ENCODE measurements at places on chromosomes 6 and 20.

GRCh38 chr6:11272491-11273192, 40.2 kb upstream of the NEDD9 start:
- DNase-seq = peak; percentile 62

- DNase-seq = no peak
These were observed 29.1 kb downstream of the PRKN start for GRCh38 chr6:162698440-162698839.

- peak; percentile 25 for DNase-seq
These were observed 149.4 kb upstream of the OGFRL1 start for GRCh38 chr6:71139249-71139648.

DNA sequence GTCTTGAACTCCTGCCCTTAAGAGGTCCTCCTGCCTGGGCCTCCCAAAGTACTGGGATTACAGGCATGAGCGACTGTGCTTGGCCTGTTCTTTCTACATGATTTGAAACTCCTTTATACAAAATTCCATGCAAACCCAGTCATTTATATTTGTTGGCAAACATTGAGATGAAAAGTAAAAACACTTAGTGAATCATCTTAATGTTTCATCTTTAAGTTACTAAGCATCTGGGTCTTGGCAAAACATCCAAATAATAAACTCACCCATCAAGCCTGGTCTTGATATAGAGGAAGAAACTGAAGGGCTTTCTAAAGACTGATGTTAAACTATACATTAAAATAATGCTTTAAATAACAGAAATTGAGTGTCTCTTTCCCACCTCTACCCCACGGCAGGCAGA, 95.1 kb downstream of the FUT9 start:
- DNase-seq = no peak

DNA sequence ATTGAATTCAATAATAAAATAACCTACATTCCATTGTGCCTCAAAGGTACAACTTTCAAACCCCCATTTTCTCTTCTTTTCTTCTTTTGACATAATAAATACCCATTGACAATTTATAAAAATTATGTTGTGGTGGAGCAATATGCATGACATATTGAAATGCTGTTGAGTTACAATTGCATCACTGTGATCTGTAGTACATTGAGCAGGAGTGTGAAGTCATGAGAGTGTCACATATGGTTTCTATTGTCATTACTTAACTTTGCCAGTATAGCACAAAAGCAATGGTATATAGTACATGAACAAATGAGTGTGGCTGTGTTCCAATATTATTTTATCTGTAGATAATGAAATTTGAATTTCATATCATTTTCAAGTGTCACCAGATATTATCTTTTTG, 441.3 kb downstream of the GJA1 start:
- DNase-seq = no peak

DNA sequence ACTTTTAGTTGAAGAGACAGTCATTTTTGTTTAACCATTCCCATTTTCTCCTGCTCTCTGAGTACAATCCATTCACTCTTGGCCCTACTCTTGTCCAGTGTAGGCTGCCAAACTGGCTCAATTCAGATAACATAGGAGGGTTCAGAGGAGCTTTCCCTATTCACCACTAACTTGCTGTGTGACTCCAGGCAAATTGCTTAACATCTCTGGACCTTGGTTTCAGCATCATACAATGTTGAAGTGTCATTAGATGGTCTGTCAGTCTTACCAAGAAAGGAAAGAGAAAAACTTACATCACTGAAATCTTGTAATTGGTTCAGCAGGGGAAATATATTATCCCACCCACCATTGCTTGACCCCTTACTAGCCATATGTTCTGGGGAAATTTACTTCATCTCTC, 171.4 kb upstream of the MCHR2 start:
- DNase-seq = no peak

- DNase-seq = peak; percentile 79
These were observed 229.5 kb upstream of the FOXQ1 start for GRCh38 chr6:1082285-1082935.

GRCh38 chr6:22647719-22648118, 78.4 kb downstream of the HDGFL1 start:
- no peak for DNase-seq

- no peak for DNase-seq
These were observed 15.5 kb downstream of the BAG6 start for GRCh38 chr6:31636698-31637596.

- DNase-seq = no peak
These were observed 13.3 kb upstream of the PHACTR3 start for GRCh38 chr20:59591061-59591460.

DNA sequence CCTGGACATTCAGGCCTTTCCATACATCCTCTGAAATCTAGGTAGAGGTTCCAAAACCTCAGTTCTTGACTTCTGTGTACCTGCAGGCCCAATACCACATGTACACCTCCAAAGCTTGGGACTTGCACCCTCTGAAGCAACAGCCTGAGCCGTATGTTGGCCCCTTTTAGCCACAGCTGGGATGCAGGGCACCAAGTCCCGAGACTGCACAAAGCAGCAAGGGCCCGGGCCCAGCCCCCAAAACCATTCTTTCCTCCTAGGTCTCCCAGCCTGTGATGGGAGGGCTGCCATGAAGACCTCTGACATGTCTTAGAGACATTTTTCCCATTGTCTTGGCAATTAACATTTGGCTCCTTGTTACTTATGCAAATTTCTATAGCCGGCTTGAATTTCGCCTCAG, 107.4 kb upstream of the FRMD1 start:
- no peak for DNase-seq

GRCh38 chr20:48017509-48017908, 232.2 kb upstream of the SULF2 start:
- no peak for DNase-seq

GRCh38 chr6:121460170-121460569, 24.7 kb downstream of the GJA1 start:
- no peak for DNase-seq

- DNase-seq = no peak
These were observed 3.5 kb downstream of the SIRPA start for GRCh38 chr20:1898482-1899240.

- no peak for DNase-seq
These were observed 73.9 kb downstream of the PTPRK start for GRCh38 chr6:128446497-128446896.

GRCh38 chr6:27669295-27669623, 196.4 kb upstream of the ZNF184 start:
- DNase-seq = no peak

All from kidney glomerular epithelial cell (primary cell).